AG09309 (cell line): ENCODE measurements at places on chromosomes 2 and 18.
A peak's percentile ranks its signal among the peaks of the same experiment; 100 is the strongest.

- DNase-seq = no peak
Measured at GRCh38 chr2:222333397-222333796, 34.6 kb upstream of the PAX3 start.

GRCh38 chr18:13107074-13107473, 111.5 kb upstream of the LDLRAD4 start:
- DNase-seq = no peak

DNA sequence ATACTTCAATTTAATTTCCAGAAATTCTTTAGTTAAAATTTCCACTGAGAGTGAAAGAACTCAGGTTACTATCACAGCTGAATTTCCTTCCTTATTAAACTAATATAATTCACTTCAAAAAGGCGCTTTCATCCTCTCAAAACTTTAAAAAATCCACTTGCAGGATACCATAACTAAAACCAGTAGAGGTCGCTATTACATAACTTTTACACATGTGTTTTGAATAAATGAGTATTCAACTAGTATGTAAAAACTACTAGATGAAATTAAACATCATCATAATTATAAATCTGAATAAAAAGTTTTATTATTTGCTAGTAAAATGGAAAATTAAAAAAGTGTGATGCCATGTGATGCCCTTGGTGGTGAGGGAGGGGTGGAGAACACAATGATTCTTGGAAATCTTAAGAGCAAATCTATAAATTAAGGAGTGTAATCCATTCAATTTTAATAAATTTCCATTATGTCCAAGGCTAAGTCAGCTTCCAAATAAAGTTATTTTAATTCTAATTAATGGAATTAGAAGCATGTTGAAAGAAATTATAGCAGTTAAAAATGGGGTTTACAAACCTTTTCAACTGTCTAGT, 61.4 kb downstream of the SOS1 start:
- peak; percentile 18 for DNase-seq

DNA sequence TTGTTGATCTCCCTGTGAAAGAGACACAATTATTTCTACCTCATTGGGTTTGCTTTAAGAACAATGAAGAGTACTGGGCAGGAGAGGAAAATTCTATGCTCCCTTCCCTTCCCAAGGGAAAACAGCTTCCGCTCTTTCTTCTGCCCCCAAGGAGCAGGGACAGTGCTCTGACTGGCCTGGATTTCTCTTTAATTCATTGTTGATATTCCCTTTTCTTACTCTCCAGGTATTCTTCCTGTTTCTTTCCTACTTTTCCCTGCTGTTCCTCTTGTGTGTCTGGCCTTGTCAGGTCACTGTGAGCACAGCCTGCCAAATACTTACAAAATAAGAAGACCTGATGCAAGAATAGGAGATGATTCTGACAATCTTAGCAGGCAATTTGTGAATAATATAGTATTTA, 49.6 kb upstream of the SPAG16 start:
- no peak for DNase-seq

DNA sequence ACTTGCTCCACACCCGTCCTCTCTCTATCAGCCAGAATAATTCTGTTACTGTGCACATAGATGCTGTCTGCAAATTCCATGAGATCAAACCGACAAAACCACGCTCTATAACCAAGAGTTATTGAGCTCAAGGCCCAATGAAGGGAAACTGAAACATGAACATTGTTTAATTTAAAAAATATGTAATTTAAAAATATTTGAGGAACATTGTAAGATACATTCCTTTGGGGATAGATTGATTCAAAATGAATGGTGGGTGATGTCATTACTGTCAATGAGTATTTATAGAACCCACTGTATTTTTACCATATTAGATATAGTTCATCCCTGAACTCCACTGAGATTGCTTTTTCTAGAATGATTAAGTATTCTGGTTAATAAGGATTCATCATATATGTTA, 50.4 kb downstream of the NCKAP5 start:
- no peak for DNase-seq

DNA sequence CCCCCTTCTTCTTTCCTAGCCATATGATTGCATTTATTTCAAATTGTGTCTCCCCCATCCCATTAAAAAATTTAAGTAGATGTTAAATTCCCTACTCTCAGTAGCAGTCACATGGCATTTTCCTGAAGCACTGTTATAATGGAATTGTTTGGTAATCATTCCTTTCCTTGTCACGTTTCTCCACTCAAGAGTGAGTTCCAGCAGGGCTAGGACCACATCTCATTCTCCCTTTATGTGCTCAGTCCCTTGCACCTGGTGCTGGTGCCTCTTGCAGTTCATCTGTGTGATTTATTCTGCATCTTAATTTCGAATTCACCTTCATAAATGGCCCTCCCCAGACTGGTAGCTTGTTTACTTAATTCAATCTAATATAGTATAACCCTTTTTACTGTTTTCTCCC, 70.3 kb upstream of the NOSTRIN start:
- DNase-seq = no peak

DNA sequence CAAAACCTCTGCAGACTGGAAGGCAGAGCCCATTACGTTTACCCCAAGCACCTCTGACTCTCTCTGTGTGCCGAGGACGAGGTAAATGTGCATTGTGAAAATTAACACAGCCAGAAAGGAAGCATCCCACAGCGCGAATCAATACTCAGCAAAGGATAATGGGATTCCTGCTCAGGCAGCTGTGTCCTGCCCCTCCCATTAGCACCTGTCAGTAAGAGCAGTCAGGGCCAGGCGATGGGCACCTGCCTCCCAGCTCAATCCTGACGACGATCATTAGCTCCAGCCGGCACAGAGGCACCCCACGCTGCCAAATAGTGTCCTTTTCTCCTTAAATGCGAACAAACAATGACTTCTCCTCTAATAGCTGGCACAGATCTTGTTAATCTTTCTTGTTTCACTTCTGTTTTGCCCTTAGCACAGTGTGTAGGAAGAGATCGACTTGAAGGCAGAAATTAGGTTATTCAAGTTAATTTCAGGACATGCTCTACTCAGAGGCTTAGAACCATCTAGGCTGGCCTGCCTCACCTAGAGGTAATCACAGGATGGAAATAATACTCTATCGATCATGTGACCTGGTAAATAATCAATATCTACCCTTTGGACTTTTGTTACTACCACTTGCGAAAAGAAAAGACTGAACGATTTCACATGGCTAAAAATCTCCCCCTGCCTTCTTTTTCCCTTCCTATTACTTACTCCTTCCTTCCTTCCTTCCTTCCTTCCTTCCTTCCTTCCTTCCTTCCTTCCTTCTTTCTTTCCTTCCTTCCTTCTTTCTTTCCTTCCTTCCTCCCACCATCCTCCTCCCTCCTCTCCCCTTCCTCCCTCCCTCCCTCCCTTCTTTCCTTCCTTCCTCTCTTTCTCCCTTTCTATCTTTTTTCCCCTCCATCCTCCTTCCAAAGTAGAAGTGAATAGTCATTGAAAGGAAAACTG, 487.9 kb upstream of the ID2 start:
- no peak for DNase-seq

DNA sequence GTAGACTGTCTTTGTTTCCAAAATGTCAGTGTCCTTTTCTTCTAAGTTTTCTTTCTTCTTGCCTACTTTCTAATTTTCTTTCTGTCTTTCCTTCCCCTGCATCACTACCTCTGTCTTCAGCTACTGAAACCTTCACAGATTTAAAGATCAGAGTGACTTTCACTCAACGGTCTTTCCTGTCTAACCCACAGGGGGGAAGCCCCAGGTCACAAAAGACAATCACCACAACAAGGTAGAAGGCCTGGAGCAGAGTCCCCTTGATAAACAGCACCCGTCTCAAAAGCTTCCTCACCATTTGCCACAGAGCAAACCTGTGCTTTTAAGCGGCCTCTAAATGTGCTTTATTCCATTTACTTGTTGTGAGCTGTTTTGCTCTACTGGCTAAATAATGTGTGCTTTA, 665.4 kb downstream of the BCL11A start:
- DNase-seq = no peak

DNA sequence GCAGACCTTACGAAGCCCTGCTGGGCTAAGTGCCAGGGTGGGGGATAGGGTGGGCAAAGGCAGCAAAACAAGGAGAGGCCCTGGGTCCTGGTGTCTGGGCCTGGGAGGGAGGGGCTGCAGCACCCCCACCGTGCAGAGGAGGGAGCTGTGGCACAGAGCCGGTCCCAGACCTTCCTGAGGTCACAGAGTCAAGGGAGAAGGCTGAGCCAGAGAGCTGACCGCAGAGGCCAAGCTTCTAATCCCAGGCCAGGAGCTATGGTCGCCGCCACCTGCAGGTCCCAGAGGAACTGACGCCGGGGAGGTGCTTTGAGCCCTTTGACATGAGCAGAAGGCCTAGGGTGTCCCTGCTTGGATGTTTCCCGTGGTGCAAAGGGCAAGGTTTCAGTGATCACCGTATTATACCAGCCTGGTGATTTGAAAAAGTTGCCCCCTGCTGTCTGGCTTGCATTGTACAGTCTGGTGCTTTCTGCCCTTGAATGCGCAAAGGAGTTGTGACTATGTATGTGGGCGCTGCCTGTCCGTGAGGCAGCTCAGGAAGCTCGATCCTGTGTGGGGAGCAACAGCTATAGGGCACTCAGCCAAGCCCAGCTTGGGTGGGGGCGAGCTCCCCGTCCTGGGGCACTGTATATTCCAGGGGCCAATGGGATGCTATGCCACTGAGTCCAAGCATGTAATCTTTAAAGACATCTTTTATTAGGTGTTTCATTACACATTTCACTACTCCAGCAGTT, 44.3 kb downstream of the EDAR start:
- no peak for DNase-seq

DNA sequence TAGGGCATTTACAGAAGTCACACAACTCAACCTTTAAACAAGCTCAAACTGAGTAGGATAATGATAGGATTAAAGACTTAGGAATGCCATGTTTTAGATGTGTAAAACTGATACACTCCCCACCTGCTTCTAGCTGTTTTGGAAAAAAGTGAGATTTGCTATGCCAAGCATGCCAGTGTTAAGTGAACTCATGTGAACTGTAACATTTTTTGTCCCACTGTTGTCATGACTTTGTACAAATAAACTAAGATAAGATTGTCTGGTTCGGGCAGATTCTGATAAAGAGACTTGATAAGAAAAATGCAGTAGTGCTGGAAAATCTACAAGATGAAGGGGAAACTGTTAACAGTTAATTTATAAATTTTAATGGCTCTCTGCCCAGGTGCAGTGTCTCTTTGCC, 66.5 kb downstream of the GLS start:
- DNase-seq = no peak

GRCh38 chr2:175621821-175622220, 380.2 kb downstream of the LNPK start:
- DNase-seq = no peak

GRCh38 chr2:191666732-191667131, 11.2 kb upstream of the NABP1 start:
- DNase-seq = no peak

- DNase-seq = no peak
Measured at GRCh38 chr2:118242216-118242615, 153.9 kb downstream of the INSIG2 start.

DNA sequence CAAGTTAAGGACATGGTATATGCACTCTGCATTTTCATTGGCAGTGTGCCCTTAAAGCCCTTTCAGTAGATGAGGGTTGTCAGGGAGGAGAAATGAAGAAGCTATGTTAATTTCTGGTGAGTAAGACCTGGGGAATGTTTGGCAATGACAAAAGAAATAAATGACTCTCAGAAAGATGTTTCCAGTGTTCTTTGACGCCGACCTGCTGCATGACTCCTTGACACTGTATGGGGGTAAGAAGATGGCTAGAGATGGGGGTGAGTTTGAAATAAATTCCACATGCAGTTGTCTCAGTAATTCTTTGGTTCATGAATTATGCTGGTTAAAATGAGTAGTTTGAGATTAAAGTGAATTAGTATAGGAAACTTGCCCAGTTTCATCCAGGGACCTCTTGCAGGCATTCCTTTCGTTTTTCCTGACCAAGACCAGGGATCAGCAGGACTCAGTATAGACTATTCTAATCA, 5.9 kb downstream of the CCDC121 start:
- DNase-seq = peak; percentile 39

- DNase-seq = no peak
Measured at GRCh38 chr18:55918444-55918843, 330.5 kb upstream of the TCF4 start.

GRCh38 chr2:175004980-175005732, at the start of gene CHN1:
CHN1 (minus strand) TSS chr2:175005381; CDS start chr2:175004912, 469 bp downstream.
- DNase-seq = peak; percentile 5

DNA sequence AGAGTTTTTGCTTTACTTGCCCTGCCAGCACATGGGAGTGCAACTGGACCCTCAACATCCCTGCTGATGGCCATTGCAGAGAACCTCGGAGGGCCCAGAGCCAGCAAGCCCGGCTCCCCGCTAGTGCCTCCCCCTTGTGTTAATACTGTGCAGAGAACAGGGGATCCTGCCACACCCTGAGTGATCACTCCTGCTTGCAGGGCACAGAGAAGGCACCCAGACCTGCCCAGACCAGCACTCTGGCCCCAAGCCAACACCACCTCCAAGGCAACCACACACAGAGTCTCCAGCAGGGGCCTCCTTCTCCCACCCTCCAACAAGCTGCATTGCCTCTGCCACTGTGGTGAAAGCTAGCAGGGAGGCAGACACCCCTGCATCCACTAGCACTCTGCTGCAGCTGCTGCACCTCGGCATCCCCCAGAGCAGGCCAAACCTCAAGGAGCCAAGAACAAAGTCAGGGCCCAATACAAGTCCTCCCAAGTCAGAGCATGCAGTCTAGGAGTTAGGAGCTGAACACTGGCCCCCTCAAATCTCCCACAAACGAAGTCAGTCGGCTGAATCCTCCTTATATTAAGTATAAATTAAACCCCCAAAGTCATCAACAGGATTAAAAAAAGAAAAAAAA, 157.7 kb downstream of the CCDC178 start:
- DNase-seq = no peak

GRCh38 chr2:95174031-95174542, 8.5 kb downstream of the ZNF2 start:
- no peak for DNase-seq

- no peak for DNase-seq
Measured at GRCh38 chr2:191573216-191573615, 104.7 kb upstream of the NABP1 start.

- no peak for DNase-seq
Measured at GRCh38 chr18:47150824-47151366, 595 bp upstream of the HDHD2 start.

GRCh38 chr2:225354281-225354774, 45.2 kb upstream of the NYAP2 start:
- peak; percentile 23 for DNase-seq

- no peak for DNase-seq
Measured at GRCh38 chr2:144686518-144687215, 166.7 kb upstream of the ZEB2 start.
